ENCODE measurements at places on chromosomes 11 and 22.

- no peak for DNase-seq
Measured at GRCh38 chr22:23110922-23111527, 30.8 kb downstream of the RSPH14 start.

DNA sequence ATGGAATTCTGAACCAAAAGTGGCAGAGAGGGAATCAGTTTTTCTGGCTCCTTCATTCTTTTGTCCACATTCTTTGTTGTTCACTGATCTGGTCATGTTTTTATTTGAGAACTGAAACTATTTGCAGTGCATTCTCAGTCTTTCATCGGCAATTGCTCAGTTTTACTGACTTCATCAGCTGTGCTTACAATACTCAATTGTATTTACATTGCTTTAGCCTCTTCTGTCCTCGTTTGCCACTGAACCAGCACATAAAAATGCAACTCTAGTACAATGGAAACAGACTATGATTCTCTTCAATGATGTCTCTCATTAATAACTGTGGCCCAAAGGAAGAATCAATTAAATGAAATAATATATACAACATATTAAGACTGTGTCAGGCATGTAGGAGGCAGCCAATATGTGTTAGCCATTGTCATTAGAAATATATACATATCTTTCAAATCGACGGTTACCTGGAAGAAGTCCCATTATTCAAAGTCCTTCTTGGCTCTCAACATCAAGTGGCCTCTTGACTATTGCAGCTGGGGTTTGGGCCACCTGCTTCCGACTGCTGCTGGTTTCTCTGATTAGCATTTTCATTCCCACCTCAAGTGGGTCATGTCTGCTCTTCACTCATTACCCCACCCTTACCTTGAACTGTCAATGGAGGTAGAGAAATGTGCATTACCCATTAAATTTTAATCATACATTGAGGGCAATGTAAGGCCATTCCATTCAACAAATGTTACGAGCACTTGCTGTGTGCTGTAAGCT is 600.1 kb downstream of the INSC start:
- DNase-seq = no peak

- DNase-seq = no peak
Measured at GRCh38 chr11:70818351-70818750, 420.0 kb downstream of the CTTN start.

- DNase-seq = no peak
Measured at GRCh38 chr11:45089676-45090499, 56.6 kb upstream of the PRDM11 start.

GRCh38 chr11:57222239-57222638 is 14.8 kb downstream of the APLNR start:
- no peak for DNase-seq

GRCh38 chr11:73404048-73404447 is 27.8 kb downstream of the RELT start:
- no peak for DNase-seq

DNA sequence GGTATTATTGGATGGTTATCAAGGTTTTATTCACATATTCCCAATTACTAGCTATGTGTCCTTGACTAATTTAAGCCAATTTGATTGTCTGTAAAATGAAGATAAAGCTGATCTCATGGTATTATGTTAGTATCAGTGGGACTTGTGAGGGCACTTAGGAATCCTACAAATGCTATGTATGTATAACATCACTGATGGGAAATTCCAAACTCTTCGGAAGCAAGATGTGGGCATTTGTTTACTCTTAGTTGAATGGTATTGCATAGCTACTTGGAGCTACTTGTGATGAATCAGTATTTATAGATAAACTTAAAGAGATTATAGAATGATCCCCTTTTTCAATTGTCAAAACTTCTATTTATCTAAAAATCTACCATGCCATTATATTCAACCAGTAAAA is 239.9 kb downstream of the CNTN5 start:
- no peak for DNase-seq

DNA sequence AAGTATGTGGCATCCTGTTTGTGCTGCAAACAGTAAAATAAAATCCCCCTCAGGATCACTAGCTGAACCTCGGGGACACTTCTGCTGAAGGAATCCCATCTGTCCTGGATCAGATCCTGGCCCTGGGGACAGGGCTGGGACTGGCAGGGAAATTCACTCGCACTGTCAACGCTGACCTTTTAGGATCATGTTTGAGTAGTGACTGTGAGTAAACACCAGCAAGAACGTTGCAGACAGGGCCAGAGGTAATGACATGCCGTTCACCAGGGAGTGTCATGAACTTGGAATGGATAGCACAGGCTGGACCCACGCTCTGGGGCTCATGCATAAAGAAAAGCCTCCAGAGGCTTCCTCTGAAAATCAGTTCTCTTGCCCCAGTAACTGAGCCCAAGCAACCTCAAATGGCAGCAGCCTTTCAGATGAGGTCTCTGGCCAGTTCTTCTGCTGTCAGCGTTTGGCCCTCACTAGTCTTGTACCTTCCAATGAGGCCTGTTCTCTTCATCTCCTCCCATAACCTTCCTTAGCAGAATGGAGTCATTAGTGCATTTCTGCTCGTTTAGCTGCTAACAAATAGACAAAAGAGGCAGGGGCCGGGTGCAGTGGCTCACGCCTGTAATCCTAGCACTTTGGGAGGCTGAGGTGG is 51.0 kb upstream of the BARX2 start:
- DNase-seq = no peak

DNA sequence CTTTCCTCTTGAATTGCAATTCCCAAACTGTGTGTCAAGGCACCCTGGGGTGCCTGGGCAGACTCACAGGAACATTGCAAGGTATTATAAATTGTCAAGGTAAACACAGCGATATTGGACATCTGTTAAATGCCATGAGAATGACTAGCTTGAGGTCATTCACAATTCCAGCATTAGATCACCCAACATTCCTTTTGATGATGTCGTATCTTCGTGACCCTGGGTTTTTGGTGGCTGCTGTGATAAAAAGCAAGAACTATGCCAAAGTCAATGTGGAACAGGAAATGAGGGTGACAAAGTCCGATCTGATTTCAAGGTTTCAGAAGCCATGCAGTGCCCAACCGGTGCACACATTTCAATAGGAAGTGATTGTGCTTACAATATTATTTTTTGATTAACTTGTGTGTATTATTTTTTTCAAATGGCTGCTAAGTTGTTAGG is 458.4 kb downstream of the MIAT start:
- DNase-seq = no peak

DNA sequence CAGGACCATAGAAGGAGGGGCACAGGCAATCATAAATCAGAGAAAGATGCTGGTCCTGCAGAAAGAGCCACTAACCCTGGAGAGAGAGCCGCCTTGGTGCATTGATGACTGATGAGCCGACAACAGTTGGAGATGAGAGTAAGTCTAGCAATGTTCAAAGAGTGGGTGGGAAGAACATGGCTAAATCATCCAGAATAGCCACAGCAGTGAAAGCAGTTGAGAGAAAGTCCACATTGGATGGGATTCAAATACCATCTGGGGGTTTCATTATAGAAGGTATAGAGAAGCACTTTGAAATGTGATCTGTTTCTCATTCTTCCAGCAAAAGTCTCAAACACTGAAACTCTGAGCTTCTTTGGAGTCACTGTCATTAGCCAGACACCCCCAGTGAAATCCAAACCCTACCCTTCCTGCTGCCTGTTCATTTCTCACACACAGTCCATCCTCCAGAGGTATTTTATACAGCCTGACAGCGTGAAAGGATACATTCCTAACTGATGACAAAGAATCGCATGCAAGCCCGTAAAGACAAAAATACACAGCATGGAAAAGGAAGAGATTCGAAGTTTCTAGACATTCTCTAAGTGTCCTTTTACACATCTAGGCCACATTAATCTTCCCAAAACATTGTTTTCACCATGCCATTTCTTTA is 303.1 kb upstream of the MPPED2 start:
- no peak for DNase-seq

- no peak for DNase-seq
Measured at GRCh38 chr11:61447601-61448551, 18.0 kb downstream of the SDHAF2 start.

DNA sequence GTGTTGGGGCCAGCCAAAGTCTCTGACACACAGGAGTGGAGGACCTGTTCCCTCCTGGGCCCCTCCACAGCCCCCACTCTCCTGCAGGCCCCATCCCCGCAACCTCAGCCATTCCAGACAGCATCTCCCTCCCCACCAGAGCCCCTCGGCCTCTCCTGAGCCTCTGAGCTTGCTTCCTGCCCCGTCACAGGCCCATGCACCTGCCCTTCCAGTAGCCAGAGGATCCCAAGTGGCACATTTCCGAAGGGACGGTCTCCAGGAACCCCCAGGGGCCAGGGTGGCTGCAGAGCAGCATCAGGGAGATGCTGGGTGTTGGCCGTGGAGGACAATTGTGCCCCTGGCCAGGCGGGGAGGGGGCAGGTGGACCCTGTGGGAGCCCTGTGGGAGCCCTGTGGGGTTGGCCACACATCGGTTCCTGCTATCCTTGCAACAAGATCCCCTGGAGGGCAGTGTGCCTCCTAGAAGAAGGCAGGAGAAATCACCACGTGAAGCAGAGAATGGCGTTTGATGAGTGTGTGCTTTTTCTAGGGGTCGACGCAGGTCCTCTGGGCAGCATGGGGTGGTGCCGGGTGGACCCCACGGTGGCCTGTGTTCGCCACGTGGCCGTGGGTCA is 45.3 kb upstream of the PPARA start:
- DNase-seq = no peak

GRCh38 chr22:29208502-29208862 is 2.8 kb downstream of the EMID1 start:
- DNase-seq = no peak

GRCh38 chr11:117428856-117429229 is 101.2 kb downstream of the CEP164 start:
- no peak for DNase-seq

GRCh38 chr22:50209893-50210292 is 9.1 kb downstream of the SELENOO start:
- DNase-seq = peak; percentile 59

- no peak for DNase-seq
Measured at GRCh38 chr11:76891285-76891684, 30.6 kb downstream of the ACER3 start.

- DNase-seq = no peak
Measured at GRCh38 chr11:123065621-123066020, 3.7 kb upstream of the HSPA8 start.

Data from CD4-positive, alpha-beta T cell (primary cell).